Muscle of arm (tissue), 14 donors: ENCODE measurements at places on chromosomes 11 and 22. TPM values are rescaled to one million over a fixed set of nuclear protein-coding genes. Genes with fewer than 3 reads are reported as not detected.

- no peak for DNase-seq
These were observed 123.9 kb upstream of the OPCML start for GRCh38 chr11:133656082-133656635.

GRCh38 chr11:72514331-72514730, 80.0 kb upstream of the CLPB start:
- DNase-seq = no peak

- DNase-seq = no peak
These were observed 458.8 kb downstream of the BUD13 start for GRCh38 chr11:116314006-116314405.

DNA sequence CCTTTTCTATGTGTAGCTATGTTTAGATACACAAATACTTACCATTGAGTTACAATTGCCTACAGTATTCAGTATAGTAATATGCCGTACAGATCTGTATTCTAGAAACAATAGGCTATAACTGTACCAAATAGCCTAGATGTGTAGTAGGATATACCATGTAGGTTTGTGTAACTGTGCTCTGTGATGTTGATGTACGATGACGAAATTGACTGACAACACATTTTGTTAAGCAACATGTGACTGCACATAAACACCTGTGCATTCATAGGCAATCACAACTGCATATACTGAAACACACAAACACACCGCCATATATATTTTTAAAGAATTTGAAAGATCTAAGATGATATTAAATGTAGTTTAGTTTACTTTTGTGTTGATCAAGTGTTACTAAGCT, 60.4 kb downstream of the TEAD1 start:
- DNase-seq = no peak

Gene DKK3
- 101 TPM for polyA plus RNA-seq

Gene CRYBB2
- not detected for polyA plus RNA-seq

Gene MSANTD4
- polyA plus RNA-seq = 20.7 TPM
